AG04450 (cell line): ENCODE measurements at places on chromosomes 2 and 18.

DNA sequence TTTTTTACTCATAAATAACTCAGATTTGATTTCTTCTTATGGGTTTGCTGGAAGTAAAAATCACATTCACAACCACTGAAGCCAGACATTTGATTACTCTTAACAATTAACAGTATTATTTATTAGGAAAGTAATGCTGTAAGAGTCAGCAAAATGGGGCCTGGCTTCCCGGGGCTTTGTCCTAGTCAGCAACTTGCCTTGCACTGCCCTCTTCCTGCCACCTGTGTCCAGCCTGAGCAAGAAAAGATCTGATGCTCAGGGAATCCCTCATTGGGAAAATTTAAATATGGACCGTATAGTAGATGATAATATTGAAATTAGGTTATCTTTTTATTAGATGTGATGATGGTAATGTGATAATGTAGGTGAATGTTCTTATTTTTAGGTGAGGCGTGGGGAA, 30.8 kb upstream of the ACYP2 start:
- DNase-seq = no peak

DNA sequence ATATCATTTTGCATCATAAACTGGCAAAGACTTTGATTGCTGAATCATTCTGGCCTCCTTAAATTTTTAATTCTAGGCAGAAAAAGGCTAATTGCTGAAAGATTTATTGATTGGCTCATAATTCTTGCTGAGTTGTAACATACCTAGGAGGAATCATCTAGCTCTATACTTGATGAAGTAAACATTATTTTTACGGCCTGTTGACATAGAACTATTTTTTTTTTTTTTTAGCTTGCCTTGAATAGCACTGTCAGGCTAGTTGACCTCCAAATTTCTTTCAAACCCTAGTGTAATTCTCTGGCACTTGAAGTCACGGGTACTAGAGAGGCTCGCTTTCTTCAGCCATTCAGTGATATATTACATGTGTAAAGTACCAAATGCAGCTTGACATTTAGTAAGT, 2.8 kb downstream of the SERPINB12 start:
- no peak for DNase-seq

GRCh38 chr2:681312-681711, 4.1 kb upstream of the TMEM18 start:
- no peak for DNase-seq

DNA sequence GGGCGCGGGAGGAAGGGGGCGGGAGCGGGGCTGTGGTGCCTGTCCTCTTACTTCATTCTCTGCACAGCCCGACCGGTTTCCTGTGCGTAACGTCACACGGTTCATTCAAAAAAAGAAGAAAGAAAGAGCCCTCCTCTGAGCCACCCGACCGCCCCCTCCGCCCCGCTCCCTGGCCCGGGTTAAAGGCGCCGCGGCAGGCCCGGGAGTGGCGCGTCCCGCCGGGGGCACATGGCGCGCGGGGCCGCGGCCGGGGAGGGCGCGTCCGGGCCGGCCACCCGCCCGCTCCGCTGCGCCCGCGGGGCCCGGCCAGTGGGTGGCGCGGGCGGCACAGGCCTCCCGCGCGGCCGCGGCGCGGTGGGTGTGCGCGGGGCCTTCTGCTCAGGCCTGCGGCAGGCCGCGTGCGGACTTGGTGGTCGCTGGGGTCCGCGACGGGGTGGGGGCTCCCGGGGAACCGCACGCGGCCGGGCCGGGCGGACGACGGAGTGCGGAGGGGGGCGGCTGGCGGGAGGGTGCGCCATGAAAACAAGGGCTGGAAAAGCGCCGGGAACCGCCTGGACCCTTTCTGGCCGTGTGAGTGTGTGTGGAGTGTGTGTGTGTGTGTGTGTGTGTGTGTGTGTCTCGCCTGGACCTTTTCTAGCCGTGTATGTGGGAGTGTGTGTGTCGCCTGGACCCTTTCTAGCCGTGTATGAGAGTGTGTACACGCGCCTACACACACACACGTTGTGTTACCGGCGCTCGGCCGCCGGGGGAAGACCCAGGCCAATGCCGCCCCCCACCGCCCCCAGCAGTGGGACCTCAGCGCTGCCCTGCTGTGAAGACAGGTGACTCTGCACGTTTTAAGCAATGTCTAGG, 780 bp upstream of the BCL2 start:
- DNase-seq = peak; percentile 41

DNA sequence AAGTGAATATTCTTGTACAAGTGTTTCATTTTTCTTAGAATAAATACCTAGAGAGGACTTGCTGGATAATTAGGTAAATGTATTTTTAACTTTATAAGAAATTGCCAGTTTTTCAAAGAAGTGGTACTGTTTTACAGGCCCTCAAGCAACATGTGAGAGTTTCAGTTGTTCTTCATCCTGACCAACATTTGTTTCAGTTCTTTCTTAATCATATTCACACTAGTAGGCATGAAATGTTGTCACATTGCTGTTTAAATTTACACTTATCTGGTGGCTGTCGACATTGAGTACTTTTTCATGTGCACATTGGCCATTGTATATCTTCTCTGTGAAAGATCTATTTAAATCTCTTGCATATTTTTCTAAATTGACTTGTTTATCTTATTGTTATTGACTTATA, 178.1 kb downstream of the ACOXL start:
- no peak for DNase-seq

DNA sequence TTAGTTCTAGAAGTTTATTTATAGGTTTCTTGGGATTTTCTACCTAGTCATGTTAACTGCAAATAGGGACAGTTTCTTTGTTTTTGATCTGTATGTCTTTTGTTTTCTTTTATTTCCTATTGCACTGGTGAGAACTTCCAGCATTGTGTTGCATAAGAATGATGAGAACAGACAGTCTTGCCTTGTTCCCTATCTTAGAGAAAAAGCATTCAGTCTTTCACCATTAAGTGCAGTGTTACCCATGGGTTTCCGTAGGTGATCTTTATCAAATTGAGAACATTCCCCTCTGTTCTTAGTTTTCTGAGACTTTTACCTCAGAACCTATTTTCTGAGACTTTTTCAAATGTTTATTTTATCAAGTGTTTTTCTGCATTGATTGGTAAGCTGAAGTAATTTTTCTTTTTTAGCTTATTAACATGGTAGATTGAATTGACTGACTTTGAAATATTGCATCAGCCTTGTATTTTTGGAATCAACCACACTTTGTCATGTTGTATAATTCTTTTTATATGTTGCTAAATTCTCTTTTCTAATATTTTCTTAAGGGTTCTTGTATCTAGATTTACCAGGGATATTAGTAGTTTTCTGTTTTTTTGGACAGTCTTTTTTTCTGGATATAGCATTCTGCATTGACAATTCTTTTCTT, 17.2 kb downstream of the MFSD6 start:
- DNase-seq = no peak

GRCh38 chr18:57051657-57052044, 95.2 kb upstream of the BOD1L2 start:
- DNase-seq = no peak

GRCh38 chr2:96533292-96534073, 3.1 kb upstream of the ARID5A start:
- no peak for DNase-seq

DNA sequence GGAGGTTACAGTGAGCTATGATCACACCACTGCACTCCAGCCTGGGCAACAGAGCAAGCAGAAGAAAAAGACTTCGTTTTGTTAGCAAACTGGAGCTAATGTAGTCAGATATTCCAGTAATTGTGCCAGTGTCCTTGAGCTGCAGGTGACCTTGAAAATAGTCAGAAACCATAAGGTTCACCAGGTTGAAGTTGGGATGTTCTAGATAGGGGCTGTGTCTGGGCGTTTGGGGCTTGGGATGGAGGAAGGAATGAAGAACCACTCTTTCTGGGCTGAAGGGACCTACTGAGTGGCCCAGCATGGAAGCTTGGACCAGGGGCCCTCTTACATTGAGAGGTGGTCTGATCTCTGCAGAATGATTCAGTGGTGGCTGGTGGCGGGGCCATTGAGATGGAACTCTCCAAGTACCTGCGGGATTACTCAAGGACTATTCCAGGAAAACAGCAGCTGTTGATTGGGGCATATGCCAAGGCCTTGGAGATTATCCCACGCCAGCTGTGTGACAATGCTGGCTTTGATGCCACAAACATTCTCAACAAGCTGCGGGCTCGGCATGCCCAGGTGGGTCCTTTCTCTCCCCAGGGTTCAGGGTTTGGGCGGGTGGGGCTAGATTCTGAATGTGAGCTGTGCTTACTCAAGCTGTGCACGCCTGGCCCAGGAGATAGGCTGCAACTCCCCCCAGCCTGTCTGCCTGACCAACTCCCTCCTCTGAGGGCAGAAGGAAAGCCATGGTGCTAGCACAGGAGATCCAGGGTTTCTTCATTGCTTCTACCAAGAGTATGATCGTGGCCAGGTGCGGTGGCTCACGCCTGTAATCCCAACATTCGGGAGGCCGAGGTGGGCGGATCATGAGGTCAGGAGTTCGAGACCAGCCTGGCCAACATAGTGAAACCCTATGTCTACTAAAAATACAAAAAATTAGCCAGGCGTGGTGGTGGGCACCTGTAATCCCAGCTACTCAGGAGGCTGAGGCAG, 17.1 kb downstream of the CCT7 start:
- no peak for DNase-seq

DNA sequence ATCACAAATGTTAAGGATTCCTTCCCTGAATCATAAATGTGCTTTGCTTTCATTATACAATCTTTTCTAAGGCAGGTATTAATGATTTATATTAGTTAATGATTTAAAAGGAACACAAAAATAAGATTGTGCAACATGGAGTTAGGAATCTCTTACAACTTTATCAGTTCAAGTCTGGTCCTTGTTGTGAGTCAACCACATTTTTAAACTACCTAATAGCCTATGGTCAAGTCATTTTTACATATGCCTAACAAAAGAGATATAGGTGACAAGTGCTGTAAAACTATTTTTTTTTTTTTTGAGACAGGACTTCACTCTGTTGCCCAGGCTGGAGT, 8.2 kb upstream of the INPP1 start:
- no peak for DNase-seq

GRCh38 chr18:58100154-58100553, 56.1 kb downstream of the NEDD4L start:
- DNase-seq = no peak

DNA sequence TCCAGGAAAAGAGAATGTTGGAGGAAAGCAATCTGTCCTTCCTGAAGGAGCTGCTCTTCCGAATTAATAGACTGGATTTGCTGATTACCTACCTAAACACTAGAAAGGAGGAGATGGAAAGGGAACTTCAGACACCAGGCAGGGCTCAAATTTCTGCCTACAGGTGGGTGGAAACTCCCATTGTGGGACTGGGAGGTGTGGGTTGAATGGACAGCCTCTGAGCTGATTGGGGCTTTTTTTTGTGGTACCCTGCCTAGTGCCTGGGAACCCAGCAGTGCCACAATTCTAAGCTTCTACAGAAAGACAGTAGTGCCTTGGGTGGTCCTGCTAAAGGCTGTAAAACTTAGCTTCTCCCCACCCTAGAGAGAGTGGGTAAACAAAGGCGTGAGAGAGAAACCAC, 6.3 kb downstream of the CASP8 start:
- DNase-seq = no peak

GRCh38 chr18:73691118-73691517, 456.5 kb downstream of the FBXO15 start:
- DNase-seq = peak; percentile 77

DNA sequence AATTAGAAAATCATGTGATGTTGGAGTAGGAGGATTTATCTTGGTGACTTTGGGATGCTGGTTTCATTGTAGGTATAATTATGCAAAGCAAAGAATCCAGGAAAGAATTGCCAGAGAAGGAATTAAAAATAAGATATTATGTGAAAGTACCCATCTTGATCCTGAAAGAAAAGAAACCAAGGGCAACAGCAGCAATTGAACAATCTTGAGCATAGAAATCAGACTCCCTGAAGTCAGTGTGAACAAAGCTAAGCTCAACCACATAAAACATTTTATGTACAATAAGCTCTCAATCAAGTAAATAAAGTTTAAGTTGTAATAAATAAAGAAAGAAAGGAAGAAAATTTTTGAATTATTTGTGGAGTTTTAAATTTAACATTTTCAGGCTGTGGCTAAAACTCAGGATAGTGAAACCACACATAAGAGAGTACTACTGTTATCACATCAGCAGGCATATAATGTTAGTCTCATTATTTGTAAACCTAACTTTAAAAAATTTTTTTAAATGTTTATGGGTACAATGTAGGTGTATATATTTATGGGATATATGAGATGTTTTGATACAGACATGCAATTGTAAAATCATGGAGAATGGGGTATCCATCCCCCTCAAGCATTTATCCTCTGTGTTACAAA, 32.8 kb upstream of the GPR55 start:
- DNase-seq = no peak

DNA sequence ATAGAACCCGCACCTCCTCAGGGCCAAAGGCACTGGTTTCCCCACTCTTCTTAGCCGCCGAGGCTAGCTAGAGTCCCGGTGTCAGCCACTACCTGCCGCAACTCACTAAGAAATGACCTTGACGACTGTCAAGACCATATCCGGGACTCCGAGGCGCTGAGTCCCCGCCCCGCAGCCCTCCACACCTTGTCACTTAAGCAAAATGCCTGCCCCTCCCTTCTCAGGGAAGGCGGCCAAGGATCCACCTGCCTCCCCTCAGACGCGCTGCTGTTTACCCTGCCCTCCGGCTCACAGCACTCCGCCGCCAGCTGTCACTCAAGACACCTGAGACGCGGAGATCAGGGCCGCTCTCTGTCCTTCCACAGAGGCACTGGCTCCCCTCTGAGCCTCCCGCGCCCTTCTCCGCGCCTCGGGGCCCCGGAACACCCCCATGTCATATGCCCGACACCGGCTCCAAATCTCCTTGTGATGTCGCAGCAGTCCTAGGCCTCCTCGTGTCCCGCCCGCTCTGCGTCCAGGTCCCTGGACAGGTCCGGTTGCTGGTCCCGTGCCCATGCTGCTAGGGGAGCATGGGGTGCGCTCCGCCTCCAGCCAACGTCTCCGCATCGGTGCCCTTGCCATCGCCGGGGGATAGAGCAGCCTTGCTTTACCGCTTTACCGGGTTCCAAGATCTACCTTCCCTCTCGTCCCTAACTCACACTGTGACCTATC, 32.5 kb upstream of the REG3G start:
- DNase-seq = no peak

DNA sequence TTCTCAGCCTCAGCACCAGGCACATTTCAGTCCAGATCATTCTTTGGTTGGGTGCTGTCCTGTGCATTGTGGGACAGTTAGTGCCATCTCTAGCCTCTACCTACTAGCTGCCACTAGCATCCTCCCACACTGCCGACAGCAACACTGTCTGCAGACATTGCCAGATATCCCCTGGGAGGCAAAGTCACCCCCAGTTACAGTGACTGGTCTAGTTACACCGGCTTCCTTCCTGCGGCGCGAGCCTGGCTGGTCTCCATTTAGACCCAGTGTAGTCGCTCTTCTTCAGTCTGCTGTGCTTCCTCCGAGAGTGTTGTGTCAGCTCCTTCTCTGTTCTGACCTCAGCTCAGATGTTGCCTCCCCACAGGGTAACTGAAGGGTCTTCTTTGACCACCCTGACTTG, 283.1 kb downstream of the PHLPP1 start:
- no peak for DNase-seq
